Muscle of back (tissue), 13 donors: ENCODE measurements at places on chromosomes 11 and 22. TPM values are rescaled to one million over a fixed set of nuclear protein-coding genes. Genes with fewer than 3 reads are reported as not detected.
A peak's percentile ranks its signal among the peaks of the same experiment; 100 is the strongest.

DNA sequence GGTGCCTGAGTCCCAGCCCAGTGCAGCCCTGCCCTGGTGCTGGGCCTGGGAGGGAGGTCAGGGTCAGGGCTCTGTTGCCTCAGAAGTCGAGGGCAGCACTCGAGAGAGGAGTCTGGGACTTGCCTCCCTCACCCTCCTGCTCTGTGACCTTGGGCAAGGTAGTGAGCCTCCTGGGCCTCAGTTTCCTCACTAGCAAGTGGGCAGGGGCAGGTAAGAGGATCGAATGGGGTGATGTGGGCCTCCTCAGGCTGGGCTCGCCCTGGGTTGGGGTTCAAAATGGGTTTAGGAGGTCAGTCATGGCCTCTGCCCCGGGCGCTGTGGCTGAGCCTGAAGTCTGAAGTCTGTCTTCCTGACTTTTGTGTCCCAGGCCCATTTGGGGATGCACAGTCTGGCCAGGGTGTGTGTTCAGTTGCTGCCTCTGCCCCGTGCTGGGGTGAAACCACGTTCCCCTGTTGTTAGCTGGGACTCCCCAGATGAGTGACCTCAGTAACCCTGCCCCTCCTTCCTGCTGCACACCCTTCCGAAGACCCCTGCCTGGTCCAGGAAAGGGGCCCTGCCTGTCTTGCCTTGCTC is 40.9 kb upstream of the CELSR1 start:
- DNase-seq = no peak

- no peak for DNase-seq
These were observed 604.4 kb downstream of the BUD13 start for GRCh38 chr11:116168459-116168787.

- no peak for DNase-seq
These were observed 18.7 kb downstream of the TTC17 start for GRCh38 chr11:43377389-43377788.

- no peak for DNase-seq
These were observed 25.3 kb upstream of the LMO1 start for GRCh38 chr11:8288824-8289491.

DNA sequence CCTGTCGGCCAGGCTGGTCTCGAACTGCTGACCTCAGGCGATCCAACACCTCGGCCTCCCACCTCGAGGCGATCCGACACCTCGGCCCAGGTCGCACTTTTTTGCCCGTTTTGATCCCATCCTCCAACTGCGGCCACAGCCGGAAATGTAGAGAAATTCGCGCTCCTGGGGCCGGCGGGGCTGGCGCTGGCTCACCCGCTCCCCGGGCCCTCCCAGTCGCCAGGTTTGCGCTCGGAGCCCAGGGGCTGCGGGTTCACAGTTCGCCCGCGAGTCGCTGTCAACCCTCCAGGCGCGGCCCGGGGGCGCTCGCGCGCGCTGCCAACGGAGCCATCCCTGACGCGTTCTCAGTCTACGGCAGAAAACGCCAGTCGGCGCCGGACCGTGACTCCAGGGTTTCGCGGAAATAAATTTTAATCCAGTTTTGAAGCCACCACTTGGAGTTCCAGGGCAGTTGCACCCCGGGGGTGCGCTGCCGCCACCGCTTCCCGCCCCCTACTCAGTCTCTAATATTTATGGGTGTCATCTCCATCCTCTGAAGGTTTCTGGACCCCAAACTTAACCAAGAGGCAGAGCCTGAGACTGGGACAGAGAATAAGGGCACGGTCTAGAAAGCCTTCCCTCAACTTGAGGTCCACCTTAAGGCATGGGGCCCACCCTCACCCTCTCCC is 1.5 kb upstream of the KLHDC7B start:
- no peak for DNase-seq

DNA sequence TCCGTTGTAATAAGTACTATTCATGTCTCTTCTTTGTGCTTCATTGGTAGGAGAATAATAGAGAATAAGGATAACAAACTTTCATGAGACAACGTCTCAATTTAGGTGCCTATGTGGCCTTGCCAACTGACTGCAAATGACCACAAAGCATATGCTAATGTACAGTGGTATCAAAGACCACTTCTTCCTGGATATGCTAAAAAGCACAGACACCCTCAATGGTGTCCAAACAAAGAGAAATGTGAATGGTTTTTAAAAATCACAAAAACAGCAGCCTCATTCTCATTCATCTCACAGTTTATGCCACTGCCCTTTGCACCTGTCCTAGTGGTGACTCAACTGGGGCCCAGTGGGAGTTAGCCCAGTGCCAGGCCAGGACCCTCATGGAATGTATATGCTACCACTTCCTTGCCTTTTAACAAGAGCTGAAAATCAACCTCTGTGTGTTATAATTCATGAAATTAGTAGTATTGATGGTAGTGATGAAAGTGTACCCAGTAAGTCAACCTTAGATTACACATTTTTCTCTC is 65.2 kb upstream of the MTMR2 start:
- no peak for DNase-seq

DNA sequence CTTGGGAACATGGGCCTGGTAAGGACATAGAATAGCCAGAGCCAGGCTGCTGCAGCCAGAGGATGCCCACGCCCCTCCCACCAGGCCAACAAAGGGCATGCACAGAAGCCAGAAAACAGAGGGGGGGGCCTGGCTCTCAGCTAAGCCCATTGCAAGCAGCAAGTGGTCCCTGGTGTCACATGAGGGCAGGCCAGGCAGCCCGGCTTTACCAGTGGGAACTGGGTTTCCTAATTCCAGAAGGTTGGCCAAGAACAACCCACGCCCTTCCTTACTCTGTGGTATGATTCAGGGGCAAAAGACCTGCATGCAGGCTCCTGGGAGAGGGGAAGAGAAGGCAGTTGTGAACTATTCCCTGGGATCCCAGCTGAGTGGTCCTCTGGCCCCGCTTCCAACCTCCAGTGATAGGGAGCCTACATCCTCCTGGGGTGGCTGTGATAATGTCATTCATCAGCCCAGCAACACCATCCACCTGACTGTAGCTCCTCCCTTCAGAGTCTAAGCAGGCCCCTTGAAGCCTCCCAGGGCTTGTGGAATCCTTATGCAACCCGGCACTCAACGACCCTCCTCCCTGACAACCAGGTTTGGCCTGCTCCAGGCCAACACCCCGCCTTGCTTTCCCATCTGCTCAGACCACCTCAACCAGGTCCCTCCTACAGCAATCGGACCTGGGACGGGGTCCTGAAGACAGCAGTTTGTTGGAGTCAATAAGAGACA is 62.1 kb upstream of the LMO1 start:
- no peak for DNase-seq

- DNase-seq = no peak
These were observed 624.8 kb upstream of the KIRREL3 start for GRCh38 chr11:127625402-127625801.

- DNase-seq = no peak
These were observed 1.5 kb downstream of the ME3 start for GRCh38 chr11:86670911-86671310.

DNA sequence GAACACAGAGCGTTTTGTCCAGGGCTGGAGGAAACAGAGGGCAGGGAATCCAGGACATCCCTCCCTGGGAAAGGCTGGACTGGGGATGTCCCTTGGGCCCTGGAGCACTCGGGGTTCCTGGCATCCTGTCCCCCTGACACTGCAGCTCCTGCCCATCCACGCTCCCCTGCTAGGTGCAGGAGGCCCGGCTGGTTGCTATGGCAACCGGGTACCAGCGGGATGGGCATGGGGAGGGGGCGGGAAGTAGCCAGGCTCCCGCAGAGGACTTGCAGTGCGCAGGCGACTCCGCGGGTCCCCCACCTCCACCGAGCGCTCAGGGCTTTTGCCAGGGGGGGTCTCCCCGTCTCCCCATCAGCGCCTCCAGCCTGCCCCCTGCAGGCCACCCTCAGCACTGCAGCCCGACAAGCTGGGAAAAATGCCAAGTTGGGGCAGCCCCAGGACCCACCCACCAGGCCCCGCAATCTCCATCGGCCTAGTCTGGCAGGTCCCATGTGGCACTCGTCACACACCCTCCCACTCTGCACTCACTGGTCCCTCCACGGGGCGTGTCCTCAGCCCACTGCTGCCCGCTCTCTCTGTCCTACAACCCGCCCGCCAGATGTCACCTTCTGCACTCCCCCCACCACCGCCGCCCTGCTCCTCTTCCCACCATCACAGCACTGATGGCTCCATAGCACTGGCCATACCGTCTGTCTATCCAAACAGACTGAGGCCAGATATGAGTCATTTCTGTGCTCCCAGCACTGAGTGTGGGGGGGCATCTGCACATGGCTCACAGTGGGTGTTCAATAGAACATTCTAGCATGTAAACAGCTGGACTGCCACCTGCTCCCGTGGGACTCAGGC is 31.5 kb downstream of the KIAA0930 start:
- peak; percentile 32 for DNase-seq

DNA sequence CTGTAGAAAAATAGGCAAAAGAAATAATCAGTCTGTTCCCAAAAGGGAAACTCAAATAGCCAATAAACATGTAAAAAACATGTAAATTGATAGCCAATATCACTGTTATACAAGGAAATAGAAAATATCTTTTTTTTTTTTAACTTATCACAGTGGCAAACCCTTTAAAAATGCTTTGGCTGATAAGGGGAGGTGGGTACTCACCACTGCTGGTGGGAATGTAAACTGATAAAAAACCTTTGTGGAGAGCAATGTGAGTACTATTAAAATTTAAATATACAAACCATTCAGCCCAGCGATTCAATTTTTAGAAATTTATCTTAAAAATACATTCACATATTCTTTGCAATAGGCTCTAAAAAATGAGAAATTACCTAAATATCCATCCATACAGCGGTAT is 3.6 kb downstream of the RPUSD4 start:
- no peak for DNase-seq

DNA sequence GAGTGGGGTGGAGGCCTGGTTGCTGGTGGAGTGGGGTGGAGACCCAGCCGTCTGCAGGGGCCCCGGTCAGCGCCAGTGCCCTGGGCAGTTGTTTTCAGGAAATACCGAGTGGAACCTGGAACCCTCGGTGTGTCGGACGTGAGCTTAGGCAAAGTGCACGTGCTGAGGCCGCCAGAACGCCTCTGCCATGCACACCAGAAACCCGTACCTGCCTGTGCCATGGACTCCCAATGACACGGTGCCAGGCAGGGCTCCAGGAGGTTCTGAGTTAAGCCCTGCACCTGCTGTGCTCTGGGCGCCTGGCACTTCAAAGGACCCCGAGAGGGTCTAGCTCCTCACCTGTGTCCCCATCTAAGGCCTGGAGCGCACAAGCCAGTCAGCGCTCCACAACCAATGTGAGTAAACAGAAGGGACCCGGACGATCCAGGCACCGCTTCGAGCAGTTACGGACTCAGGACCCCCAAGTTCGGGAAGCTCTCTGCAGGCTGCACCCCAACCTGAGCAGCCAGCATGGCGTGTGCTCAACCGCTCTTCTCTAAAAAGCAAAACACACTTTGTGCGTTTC is 12.3 kb downstream of the TOLLIP start:
- DNase-seq = no peak

DNA sequence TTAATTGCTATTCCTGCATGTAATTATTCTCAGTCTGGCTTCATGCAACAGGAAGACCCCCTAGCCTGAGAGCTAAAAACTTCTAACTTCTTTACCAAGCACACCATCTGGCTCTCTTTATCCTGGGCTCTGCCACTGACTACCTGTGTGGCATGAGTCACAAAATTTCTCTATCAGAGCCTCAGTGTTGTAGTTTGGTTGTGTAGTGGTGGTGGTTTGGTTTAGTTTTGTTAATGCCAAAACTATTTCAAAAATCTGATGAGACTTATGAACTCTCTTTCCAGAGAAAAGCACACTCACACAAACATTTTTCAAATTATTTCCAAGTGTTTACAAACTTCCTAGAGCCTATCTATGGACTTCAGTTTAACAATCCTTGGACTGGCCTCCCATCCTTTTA is 7.5 kb upstream of the IL17RA start:
- DNase-seq = peak; percentile 74

DNA sequence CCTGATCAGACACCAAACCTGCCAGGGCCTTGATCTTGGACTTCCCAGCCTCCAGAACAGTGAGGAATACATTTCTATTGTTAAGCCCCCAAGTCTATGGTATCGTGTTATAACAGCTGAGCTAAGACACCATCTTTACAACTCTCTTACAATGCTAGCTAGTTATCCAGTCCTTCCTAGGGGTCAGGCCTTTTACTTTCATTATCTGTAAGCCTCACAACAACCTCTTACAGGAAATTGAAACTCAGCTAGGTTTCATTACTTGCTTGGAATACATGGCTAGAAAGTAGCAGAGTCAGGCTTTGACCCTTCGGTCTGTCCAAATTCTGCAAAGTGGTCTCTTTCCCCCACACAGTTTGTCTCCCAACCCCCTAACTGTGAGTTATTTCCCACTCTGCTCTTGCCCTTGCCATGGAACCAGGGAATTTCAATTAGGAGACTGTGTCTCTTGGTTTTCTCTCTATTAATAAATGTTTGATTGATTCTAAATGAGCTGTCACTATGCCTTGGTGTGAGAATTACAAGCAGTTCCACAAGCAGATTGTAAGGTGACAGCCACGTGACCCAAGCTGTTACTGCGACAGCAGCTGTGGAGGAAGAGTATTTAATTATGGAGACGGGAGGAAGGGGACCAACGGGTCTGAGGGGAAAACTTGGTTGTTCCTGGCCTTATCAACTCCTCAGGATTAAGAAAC is 38.4 kb upstream of the CLMP start:
- no peak for DNase-seq

DNA sequence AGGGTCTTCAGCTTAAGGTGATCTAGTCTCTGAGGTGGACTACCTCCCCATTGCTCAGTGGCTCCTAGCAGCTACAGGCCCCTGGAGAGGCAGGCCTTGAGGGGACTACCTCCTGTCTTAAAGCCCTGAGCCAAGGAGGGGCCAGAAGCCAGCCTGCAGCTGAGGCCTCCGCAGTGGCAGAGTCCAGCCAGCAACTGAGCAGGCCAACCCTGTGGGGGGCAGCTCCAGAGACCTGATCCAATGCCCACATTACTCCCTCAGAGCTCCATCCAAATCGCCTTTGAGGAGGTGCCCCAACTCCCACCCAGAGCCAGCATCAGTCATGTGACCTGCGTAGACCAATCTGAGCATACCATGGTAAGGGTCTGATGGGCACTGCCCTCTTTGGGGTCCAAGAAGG is 2.7 kb downstream of the C2CD2L start:
- DNase-seq = no peak

DNA sequence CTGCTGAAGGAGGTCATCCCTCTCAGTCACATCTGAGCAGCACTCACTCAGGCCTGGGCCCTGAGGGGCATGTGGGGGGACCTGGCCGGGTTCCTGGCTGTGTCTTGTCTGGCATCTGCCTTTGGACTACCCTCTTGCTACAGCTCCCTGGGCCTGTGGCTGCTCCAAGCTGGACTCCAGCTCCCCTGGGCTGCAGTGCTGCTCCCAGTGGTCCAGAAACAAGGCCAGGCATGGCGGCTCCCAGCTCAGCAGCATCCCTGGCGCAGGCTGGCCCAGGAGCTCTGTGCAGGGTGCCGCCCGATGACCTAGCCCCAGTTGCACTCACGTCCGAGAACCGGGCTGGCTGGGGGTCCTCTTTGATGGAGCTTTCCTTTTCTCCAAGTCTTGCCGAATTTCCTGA is 5.3 kb downstream of the CDPF1 start:
- no peak for DNase-seq

LMO1 gene
- 2.1 TPM for polyA plus RNA-seq

SHISA8 gene
- polyA plus RNA-seq = not detected

CABP4 gene
- 0.32 TPM for polyA plus RNA-seq

PKNOX2 gene
- polyA plus RNA-seq = 25.9 TPM

TMEM86A gene
- polyA plus RNA-seq = 2.3 TPM

PRR5L gene
- 6.5 TPM for polyA plus RNA-seq

PHOX2A gene
- polyA plus RNA-seq = not detected

CRYAB gene
- polyA plus RNA-seq = 721 TPM

SRSF8 gene
- polyA plus RNA-seq = 45.6 TPM
